ENCODE measurements at places on chromosomes 11 and 22.

DNA sequence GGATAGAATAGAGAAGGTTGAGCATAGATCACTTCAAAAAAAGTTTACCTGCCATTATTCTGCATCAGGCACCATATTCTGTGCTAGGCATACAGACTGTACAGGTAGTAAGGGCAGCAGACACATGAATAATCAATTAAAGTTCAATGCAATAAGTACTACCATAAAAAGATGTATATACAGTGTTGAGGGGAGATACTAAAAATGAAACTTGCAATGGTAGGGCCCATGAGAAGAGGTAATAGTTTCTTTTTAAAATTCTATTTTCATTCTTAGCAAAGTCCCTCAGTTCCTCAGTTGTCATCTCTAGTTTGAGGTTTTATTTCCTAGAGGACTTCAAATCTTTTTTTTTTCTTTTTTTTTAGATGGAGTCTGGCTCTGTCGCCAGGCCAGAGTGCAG is 819.9 kb downstream of the FAM181B start:
- no peak for DNase-seq

DNA sequence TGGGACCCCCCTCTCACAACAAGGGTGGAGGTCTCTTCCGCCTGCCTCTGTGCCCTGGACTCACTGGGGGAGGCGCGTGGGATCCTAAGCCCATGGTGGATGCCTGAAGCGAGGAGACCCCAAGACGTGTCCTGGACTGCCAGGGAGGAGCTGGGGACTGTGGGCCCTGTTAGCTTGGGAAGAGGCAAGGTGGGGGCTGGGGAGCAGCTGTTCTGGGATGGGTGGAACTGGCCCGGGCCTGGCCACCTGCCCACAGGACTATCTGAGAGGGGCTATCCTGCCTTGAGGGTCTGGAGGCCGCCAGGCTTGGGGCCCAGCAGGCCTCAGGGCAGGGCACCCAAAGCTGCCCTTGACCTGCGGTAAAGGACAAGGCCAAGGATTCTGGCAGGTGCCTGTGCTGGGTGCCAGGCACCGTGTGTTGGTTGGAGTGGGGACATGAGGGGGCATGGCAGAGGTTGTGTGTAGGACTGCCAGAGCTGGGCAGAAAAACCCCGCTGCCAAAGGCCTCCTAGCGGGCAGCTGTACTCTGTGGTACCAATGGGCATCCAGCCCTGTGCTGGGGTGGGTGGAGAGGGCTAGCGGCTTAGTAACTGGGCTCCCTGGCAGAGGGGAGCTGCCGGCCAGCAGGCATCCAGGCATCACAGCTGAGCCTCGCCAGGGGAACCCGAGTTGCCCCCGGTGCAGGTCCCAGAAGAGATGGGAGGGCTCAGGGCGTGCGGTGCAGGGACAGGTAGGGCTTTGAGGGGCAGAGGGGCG is 670 bp downstream of the LSP1 start:
- DNase-seq = no peak

DNA sequence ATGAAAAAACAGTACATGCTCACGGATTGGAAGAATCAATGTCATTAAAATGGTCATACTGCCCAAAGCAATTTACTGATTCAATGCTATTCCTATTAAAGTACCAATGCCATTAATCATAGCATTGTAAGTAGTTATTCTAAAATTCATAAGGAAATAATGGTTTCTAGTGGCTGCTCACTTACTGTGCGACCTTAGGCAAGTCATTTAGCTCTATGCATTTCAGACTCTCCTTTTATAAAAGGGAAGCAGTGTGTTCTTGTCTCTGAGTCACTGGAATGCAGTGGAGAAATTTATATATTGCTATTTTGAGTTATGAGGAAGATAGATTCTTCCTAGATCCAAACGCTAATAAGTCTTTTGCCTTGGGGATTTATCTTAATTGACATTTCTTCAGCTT is 174.8 kb downstream of the KCNA4 start:
- DNase-seq = no peak

DNA sequence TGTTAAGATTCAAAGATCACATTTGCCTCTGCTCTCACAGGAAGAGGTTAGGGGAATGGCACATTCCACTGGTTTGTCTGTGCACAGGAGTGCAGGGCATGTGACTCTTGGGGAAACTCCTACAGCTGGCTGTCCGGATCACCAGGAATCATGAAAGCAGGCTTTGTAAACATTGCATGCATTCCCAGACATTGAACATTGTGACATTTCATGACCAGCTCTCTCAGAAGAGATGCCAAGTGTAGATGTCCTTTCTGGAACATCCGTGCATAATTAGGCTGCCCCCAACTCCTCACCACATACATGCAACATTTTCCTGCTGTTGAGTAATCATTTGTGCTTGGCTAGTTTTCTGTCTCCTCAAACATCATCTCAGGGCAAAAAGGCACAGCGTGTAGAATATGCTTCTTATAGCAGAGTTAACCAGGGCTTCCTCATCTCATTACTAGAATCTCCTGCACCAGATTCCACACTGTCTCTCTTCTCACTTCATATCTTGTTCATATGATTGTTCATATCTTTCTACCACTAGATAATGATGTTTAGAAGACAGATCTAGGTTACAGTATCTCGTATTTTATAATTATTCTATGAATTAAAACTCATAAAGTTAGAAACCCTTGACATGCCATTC is 694.7 kb downstream of the NTM start:
- no peak for DNase-seq

- DNase-seq = peak; percentile 2
Observed at GRCh38 chr22:19407649-19408606, 23.6 kb downstream of the HIRA start.

DNA sequence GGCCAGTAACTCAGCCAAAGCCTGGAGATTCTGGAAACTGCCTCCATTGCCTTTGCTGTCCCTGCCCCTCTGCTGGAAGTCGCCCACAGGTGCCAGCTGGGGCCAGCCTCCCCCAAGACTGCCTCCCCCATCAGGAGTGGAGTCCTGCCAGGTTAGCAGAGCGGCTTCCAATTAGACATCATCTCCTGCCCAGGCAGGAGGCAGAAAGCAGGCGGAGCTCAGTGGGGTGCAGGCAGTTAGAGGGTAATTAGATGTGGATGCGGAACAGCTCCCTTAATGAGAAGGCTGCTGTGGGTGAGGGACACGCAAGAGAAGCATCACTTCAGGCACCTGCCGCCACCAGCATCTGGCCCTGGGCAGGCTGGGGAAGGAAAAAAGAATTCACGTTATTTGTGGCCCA is 90.9 kb upstream of the TP53I11 start:
- DNase-seq = peak; percentile 88

- DNase-seq = no peak
Observed at GRCh38 chr11:95142431-95142830, 52.8 kb downstream of the ENDOD1 start.

DNA sequence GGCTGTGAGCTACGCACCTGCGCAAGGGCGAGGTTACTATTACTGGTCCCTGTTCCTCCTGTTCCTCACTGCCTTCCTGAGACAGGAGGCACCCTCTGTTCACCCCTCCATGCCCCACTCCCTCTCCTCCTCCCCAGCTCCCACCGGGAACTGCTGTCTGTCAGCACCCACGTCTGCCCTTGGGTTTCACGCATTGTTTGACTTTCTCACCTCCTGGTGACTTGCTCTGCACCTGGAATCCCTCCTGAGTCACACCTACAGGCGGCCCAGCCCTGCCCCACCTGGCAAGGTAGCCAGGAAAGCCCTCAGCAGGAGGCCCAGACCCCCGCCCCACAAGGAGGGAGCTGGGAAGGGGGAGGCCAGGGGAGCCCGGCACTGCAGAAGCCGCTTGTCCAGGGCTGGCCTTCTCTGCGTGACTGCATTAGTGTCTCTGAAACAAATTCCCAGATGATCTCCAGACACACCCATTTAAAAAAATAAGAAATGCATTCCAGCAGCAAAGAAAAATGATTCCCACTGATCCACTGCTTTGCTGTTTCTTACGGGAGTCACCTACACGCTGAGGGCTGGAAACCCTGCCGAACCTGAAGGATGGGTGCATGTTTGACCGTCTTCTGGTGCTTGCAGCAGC is 86.4 kb downstream of the CELSR1 start:
- no peak for DNase-seq

DNA sequence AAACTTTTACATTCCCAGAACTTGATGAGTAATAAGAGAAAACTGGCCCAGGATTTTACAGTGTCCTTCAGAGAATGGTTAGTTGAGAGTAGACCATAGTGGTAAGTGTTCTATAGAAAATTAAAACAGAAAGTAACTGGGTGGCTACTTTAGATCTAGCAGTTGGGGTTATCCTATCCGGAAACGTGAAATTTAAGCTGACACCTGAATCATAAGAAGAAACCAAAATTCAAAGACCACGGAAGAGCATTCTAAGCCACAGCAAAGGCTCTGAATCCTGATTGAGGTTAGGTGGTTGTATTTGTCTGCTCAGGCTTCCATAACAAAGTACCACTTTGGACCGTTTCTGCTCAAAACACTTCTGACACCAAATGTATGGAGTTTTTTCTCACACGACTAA is 34.0 kb downstream of the TTC17 start:
- DNase-seq = no peak

Data from DMS 273 treated with DMSO at 0.1 percent for 48 hours (cell line).